ENCODE measurements at places on chromosomes 1 and 21.

DNA sequence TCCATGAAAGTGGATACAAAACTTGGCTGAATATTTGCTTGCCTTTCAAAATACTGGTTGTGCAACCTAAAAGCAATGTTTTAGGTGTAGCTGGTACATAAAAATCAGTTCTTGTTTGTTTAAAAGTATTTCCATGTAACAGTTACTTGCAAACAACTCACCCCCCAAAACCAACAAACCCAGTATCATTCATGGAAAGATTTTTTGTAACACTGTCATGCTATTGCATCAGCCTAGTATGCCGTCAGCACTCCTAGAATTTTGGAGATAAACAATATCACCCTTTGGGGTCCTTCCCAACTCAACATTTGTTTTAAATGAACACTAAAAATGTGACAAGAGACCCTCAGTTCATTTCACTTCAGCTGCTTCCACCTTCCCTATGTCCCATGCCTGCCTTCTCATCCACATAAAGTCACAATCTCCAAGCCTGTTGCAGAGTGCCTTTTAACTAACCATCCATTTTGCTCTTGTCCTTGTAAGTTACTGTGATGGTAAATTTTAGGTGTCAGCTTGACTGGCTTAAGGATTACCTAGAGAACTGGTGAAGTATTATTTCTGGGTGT, 425.3 kb downstream of the DUSP10 start:
- no peak for DNase-seq

DNA sequence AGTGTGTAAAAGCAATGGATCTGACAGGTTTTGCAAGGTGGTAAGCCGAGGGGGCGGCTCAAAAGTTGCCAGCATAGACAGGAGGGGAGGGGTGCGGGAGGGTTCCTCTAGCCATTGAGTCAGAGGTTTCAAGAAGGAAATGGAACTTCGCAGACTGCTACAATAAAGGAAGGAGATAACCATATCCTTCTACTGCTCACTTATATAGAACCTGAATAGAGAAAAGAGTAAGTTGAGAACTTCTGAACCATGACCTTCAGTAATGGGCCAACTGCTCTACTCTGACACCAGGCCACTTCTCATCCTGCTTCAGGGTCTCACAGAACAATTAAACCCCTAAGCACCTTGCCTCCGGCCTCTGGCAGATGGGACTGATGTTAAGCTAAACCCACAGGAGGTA, 26.3 kb upstream of the BCAR3 start:
- no peak for DNase-seq

DNA sequence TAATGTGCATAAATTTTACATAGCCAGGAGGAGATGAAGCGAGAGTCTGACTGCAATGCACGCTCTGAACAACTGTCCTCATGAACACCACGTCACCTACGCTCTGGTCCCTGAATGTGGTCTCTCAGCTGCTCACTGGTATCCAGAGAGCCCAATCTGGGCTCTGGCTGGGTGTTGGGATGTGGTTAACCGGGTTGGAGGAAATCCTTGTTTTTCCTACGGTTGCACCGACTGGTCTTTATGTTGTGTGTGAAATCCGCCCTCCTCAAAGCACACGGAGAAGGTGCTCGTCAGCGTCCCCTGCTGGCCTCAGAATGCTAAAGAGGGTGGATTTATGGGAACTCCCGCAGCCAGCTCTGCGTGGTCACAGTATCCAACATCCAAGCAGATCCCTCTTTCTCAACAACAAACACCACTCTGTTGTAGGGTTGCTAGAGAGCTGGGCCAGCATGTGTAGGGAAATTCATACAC, 51.8 kb upstream of the FAM89A start:
- peak; percentile 12 for DNase-seq

GRCh38 chr1:39418236-39418635, 73.2 kb upstream of the BMP8A start:
- no peak for DNase-seq
